Smooth muscle cell of trachea (primary cell): ENCODE measurements at places on chromosomes 6 and 20. TPM values are rescaled to one million over a fixed set of nuclear protein-coding genes. Genes with fewer than 3 reads are reported as not detected.

The DDO gene
- total RNA-seq: 0.29 and 0.66 TPM in 2 replicates

The PSMA7 gene
- 230 and 426 TPM in 2 replicates for total RNA-seq

The SNAP25 gene
- 9.6 and 19.5 TPM in 2 replicates for total RNA-seq

The FAM83C gene
- not detected in 2 replicates for total RNA-seq

The CD40 gene
- 2.6 and 8.8 TPM in 2 replicates for total RNA-seq

The HLA-DPA1 gene
- 1.7 and 2.8 TPM in 2 replicates for total RNA-seq

The OR12D3 gene
- not detected in 2 replicates for total RNA-seq

The CST5 gene
- not detected in 2 replicates for total RNA-seq

The SRC gene
- 20.2 and 33.6 TPM in 2 replicates for total RNA-seq

The ENPP1 gene
- 18.0 and 42.0 TPM in 2 replicates for total RNA-seq

The MROH8 gene
- 1.9 and 3.6 TPM in 2 replicates for total RNA-seq

The CASS4 gene
- total RNA-seq: 10.5 and 12.4 TPM in 2 replicates

The SLC17A1 gene
- not detected in 2 replicates for total RNA-seq

The CTCFL gene
- total RNA-seq: under 0.01 TPM in 1 of 2 replicates, not detected in the other

The RSPO3 gene
- total RNA-seq: 2.0 and 2.3 TPM in 2 replicates

The CLPSL2 gene
- total RNA-seq: not detected in 2 replicates

The SLC35F1 gene
- total RNA-seq: under 0.01 TPM in 1 of 2 replicates, not detected in the other

The LKAAEAR1 gene
- not detected in 2 replicates for total RNA-seq

The HINT3 gene
- 20.3 and 25.5 TPM in 2 replicates for total RNA-seq

The MRAP2 gene
- 0.50 and 1.7 TPM in 2 replicates for total RNA-seq

The SAPCD1 gene
- 1.3 and 1.9 TPM in 2 replicates for total RNA-seq

The MAP3K7 gene
- total RNA-seq: 34.1 and 40.9 TPM in 2 replicates

The BACH2 gene
- 0.87 and 1.2 TPM in 2 replicates for total RNA-seq

The RNASET2 gene
- 19.6 and 57.4 TPM in 2 replicates for total RNA-seq

The TRIM10 gene
- total RNA-seq: not detected in 2 replicates

The C6orf58 gene
- total RNA-seq: 0.15 TPM in 1 of 2 replicates, not detected in the other

The STMND1 gene
- total RNA-seq: not detected in 2 replicates

The KIF25 gene
- total RNA-seq: not detected in 2 replicates

The LINC00237 gene
- not detected in 2 replicates for total RNA-seq

The XKR7 gene
- total RNA-seq: under 0.01 TPM in 1 of 2 replicates, not detected in the other

The SDC4 gene
- total RNA-seq: 113 and 219 TPM in 2 replicates

The MAS1 gene
- total RNA-seq: not detected in 2 replicates

The JPH2 gene
- total RNA-seq: under 0.01 and 0.50 TPM in 2 replicates

The APOBEC2 gene
- total RNA-seq: not detected in 2 replicates
